ENCODE measurements at places on chromosomes 5 and 9.

- no peak for DNase-seq
Measured at GRCh38 chr5:73339711-73340110, 108.9 kb downstream of the FOXD1 start.

- DNase-seq: no peak
Measured at GRCh38 chr5:14286574-14287421, 143.7 kb downstream of the TRIO start.

DNA sequence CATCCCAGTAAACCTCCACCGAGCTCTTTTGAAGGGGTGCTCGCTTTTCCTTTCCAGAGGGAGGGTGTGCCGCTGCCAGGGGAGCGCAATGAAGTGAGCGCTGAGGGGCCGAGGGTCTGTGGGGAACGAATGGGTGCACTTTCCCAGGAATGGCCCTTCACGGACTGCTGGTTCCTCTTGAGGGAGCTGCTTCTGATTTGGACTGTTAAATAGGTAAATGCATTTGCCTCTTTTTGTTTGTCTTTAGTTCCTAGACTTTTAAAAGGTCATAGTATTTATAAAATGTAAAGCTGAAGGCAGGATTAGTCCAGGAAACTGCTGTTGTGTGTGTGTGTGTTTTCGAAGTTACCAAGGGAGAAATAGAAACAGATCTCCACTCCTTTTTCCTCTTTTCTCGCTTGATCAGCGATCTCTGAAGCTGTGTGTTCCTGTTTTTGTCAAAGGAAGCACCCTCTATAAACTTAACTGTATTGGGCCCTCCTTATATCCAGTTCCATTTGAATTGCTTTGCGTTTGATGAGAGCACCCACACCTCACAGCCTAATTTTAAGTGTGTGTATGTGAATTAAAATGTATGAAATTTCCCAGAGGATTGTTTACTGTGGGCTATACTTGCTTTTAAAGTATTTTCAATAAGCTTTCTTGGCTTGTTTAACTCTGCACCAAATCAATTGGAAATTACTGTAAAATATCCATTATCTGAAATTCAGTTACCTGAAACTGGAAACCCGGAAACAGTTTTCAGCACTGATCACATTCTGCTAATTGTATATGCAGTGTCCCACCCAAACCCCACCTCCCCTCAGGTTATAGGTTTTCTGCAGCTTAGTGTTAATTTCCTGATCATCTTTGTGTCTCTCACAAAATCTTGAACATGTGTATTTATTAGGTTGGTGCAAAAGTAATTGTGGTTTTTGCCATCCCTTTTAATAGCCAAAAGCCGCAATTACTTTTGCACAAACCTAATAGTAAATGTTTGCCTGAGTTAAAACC lies 966 bp downstream of the SNX2 start:
- DNase-seq: no peak

DNA sequence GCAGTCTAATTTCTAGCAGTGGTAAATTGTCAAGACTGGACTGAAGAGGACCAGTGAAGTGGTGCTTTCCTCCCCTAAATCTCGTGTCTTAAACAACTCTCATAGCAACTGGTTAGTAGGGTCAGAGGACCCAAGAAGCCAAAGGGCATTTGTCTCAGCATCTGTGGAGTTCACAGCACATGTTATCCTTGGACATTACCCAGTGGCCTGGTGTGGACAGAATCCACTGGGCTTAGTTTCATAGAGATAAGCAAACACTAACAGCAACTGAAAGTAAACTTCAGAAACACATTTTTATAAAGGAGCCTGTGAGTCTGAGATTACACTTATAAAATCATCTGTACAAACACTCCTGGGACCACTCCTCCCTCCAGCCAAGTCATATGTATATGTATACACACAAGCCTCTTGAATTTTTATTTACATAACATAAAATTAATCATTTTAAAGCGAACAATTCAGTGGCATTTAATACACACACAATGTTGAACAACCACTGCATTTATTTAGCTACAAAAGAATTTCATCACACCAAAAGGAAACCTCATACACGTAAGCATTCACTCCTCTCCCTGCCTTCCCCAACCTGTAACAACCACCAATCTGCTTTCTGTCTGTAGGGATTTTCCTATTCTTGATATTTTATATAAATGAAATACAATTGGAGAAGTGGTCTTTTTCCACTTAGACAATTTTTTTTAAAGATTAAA lies 457.8 kb downstream of the RASEF start:
- no peak for DNase-seq

- peak; percentile 35 for DNase-seq
Measured at GRCh38 chr9:18071651-18072060, 402.3 kb upstream of the ADAMTSL1 start.

DNA sequence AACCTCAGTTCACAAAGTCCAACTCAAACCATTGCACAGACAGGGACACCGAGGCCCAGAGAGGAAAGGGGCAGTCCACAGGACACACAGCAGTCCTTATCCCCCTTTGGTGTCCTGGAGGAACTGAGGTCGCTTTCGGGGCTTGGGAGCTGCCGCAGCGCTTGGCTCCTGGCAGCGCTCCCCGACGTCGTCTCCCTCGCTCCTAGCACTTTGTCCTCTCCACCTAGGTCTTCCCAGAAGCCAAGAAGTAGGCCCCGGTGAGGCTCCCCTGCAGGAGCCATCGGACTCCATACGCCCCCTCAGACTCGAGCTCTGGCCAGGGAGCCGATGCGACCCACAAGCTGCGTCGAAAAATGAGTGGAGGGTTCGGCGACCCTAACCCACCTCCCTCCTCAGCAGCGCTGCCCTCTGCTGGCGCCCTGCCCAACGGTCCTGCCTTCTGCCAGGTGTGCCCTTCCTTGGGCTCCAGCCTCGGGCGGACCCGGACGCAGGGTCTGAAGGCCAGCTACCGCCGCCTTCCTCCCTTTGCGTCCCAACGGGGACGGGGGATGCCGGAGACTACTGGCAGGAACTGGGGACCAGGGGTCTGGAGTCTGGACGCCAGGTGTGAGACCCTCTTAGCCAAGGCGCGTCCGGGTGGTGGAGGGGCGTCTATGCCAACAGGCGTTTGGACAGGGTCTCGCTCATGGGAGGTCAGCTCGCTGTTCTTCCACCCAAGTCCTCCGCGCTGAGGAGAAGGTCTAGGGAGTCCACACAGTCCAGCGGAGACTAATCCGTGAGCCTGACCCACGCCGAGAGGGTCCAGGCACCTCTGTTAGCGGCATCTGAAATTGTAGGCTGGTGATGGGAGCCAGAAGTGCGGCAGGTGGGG lies 2.1 kb upstream of the PRDM12 start:
- DNase-seq: no peak

DNA sequence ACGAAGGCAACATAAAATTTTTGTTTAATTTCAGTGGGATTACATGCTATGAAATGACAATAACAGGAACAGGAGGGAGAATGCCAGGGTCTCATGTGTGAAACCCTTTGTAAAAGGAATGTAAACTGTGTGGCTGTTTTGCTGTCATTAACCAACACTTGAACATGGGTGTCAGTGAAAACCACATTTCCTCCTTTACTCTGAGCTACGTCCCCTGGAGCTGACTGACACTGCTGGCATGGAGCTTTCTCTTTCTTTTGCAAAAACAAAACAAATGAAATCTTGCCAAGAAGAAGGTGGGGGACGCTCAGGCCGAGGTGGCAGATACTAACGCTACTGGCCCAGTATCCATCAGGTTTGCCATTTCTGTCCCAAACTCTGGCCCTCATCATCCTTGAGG lies 121.4 kb downstream of the DMRT2 start:
- no peak for DNase-seq

- peak; percentile 85 for DNase-seq
Measured at GRCh38 chr9:4301296-4301695, 1.4 kb upstream of the GLIS3 start.

GRCh38 chr9:18343784-18344183 lies 130.2 kb upstream of the ADAMTSL1 start:
- DNase-seq: peak; percentile 73

- no peak for DNase-seq
Measured at GRCh38 chr5:66828046-66828547, 231.9 kb downstream of the MAST4 start.

DNA sequence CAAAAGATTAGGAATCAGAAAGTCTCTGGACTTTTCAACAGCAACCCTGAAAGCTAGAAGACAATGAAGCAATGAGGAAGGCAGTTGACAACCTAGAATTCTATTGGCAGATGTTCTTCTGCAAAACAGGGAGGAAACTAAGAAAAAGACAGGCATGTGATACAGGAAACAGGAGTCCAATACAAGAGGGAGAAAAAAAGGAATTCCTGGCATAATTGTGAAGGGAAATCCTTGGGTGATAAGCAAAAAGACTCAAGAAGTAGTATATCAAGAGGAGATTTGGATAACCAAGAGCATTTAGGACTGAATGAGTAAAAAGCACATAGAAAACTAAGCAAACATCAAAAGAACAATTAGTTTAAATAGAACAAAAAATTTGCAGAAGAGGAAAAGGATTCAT lies 58.6 kb downstream of the LPAR1 start:
- DNase-seq: no peak

Data from fibroblast of upper back skin (primary cell).